ENCODE measurements at places on chromosomes 5 and 9.
A peak's percentile ranks its signal among the peaks of the same experiment; 100 is the strongest.

DNA sequence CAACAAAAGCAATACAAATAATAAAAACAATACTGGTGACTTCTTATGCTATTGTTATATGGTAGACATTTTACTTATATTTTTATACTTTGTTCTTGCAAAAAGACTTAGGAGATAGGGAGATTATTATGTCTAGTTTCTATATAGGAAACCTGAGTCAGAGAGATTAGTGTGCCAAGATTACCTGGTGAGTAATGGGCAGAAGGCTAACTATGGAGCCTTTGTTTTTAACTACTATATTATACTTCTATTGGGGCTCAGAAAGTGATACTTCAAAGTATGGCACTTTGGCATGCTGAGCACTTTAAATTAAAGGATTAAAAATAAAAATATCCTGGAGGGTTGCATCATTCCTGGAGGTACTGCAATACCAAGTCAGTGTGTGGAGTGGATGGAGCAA lies 117.5 kb upstream of the CLINT1 start:
- DNase-seq: no peak

DNA sequence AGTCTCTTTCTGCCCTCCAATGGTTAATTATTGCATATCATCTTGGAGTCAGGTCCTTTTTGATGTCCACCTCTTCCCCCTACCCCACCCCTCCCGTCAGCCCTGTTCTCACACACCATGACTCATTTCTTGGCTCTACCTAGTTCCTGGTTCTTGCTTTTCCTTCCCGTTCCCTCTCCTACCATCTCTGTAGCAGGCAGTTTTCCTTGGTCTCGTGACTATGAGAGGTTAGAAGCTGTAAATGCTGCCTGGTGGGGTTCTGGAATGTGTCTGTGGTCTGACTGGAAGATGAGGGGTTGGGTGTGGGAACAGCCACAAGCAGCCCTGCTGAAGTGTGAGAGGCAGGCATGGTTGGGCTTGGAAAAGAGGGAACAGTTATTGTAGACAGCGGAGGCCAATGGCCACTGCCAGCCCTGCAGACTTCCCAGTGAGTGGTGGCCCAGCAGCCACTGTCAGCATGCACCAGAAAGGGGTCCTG lies 18.2 kb downstream of the SLC22A5 start:
- peak; percentile 69 for DNase-seq

DNA sequence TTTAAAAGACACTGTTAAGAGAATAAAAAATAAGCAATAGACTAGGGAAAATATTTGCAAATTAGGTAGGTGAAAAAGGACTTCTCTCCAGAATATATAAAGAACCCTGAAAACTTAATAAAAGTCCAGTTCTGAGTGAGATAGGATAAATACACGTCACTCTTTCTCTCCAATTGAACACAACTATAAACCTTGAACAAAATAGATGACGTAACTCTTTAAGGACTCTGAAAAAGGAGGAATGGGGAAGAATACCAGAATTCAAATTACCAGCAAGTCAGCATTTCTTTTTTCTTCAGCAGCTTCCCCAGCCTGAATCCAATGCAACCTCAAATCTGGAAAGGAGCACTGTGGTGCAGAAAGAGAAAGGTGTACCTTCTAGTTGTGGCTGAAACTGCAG lies 6.8 kb upstream of the WDR41 start:
- DNase-seq: no peak

DNA sequence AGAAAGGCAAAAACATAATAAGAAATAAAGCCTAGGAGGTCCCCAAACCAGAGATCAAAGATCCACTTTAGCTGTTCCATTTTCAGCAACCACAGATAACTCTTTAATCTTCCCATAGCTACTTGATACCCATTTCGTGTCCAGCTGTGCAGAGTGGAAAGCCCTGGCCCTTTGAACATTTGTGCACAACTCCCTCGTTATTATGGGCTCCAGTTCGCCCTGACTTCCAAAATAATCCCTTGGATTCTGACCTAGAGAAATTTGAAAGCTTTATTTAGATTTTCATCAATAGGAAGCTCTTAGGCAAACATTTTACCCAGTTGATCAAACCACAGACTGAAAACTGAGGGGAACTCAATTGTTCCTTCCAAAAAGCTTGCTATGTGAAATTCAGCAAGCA lies 4.8 kb downstream of the MYOT start:
- DNase-seq: no peak

- DNase-seq: peak; percentile 12
These were observed 294.5 kb upstream of the TAS2R1 start for GRCh38 chr5:9924614-9925013.
